ENCODE measurements at places on chromosomes 12 and 14.

GRCh38 chr12:70660620-70661219 lies 23.5 kb upstream of the PTPRB start:
- DNase-seq = no peak

DNA sequence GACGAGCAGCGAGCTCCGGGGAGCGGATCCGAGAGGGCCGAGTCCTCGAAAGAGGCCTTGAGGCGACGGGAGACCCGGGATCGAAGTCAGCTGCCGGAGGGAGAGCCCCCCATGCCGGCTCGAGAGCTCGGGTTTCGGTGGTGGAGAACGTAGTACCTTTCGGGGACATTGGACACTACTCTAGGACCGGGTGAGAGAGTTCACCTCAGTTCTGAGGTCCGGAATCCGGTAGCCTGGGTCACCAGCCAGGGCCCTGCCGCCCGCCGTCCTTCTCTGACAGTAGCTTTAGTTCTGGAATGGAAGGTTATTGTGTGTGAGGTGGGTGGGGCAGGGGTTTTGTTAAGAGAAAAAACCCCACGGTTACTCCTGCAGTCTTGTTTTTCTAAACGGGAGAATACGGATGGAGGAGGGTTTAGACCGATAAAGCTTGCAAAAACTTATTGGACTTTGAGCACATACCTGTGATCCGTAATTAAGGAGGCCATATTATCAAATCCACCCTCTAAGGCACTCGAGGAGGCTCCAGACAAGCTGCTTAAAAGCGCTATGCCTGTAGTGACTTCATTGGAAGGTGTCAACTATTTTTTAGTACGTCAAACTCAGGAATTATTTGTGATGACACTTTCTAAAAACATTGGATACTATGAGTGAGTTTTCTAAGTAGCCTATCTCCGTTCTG lies 765 bp downstream of the SCYL2 start:
- DNase-seq = no peak

DNA sequence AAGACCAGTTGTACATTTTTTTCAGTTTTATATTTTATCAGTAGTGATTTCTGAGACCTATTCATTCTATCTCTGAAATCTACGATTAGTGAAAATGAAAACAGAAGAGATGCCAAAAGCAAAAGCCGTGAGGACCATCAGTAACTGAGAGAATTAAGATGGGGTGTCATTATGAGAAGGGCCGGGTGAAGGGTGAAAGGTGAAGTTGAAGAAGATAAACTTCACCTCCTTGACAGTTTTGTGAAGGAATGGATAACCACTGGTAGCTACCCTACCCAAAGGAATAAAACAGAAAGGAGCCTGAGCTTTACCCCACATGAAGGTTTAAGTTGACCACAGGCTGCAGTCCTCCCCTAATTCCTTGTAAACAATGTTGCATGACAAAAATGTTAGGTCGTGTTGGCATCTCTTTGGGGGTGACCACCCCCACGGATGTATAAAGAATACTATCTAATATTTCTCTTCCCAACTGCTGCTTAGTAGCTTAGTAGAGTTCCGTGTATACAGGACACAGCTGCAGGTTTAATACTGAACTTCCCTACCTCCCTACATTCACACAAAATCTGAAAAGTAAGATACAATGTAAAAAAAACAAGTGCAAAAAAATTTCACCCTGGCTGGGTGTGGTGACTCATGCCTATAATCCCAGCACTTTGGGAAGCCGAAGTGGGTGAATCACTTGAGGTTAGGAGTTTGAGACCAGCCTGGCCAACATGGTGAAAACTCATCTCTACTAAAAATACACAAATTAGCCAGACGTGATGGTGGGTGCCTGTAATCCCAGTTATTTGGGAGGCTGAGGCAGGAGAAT lies 23.9 kb downstream of the GPR19 start:
- DNase-seq = no peak

- no peak for DNase-seq
Observed at GRCh38 chr12:19804737-19805136, 365.4 kb downstream of the AEBP2 start.

GRCh38 chr14:41137741-41138140 lies 468.9 kb upstream of the LRFN5 start:
- no peak for DNase-seq

DNA sequence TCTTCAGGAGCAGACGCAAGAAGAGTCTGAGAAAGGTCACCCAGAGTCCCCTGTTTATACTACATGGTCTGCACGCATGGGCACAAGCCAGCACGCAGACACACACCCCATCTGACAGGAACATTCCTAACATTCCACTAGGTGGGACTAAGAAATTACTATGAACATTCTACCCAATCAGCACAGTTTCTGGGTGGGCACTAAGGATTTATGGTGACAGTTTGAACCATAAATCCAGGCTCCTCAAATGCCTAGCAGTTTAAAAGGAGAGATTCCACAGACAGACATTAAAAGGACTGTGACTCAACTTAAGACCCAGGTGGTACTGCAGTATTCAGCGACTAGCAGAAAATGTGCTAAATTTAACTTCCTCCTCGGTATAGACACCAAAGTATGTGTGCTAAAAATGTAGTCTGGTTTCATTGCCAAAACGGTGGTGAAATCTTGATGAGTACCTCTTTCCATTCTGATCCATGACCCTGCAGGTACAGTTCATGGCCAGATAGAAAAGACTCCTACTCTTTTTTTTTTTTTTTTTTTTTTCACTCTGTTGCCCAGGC lies 16.2 kb downstream of the ABHD4 start:
- DNase-seq = no peak

- no peak for DNase-seq
Observed at GRCh38 chr12:66011731-66012130, 118.8 kb downstream of the LLPH start.

DNA sequence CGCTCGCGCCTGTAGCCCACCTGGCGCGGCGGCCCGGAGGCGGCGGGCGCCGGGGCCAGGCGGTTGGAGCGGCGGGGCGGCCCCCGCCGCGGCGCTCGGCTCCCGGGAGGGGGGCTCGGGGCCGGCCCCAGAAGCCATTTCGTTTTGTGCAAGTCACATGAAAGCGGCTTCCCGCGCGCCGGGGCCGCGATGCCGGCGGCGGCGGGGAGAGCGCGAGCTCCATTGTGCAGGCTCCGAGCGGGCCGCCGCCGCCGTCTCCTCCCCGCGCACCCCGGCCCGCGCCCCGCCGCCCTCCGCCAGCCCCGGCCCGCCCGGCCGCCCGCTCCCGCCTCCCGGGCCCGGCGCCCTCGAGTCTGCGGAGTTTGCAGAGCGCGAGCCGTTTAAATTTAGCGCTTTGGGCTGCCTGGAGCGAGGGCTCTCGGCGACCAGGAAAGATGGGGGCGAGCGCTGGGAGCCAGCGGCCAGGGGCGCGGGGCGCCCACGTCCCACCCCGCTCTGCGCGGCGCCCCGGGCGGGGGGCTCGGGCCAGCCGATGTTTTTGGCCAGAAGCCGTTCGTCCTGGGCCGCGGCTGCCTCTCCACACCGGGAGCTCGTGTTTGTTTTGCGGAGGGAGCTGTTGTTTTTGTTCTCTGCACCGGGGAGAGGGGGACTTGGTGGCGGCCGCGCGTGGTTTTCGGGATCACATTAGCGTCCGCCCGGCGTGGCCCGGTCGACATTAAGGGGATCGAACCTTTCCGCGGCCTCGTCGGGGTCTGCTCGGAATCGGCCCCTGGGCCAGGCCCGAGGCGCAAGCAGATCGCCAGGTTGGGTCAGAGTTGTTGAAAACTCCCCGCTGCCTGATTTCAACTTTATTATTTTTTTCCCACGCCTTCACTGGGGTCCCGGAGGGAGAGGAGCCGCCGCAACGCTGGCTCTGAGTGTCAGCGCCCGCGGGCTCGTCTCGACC lies 982 bp downstream of the BCL7A start:
- DNase-seq = no peak
